ENCODE measurements at places on chromosomes 16 and 17. TPM values are rescaled to one million over a fixed set of nuclear protein-coding genes. Genes with fewer than 3 reads are reported as not detected.

DNA sequence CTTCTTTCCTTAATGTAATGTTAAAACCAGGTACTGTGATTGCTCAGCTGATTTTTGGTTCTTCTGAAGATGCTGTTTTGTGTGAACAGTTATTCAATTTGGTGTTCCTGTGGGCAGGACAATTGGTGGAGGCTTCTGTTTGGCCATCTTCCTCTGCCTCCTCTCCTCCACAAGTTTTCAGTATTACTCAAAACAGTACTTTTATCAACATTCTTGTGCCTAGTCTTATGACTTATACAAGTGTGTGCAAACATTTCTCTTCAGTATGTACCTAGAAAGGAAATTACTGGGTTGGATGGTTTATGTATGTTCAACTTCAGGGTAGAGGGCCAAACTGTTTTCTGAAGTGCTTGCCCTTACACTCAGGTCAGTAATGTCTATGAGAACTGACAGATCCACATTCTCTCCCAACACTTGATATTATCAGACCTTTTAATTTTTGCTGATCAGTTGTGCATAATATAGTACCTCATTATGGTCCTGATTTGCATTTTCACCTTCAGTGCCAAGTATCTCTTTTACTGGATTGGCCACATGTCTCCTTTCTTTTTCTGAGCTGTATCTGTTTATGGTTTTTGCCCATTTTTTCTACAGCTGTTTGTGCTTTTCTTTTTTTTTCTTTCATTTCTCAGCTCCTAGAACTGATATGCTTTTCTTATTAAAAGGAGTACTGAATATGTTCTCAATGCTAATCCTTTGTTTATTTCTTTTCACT, 50.9 kb downstream of the ERCC4 start:
- no peak for DNase-seq

MPV17L gene
- total RNA-seq, result 63.8 TPM

TMIGD1 gene
- total RNA-seq, result not detected

CDRT15L2 gene
- total RNA-seq, result not detected

DNA sequence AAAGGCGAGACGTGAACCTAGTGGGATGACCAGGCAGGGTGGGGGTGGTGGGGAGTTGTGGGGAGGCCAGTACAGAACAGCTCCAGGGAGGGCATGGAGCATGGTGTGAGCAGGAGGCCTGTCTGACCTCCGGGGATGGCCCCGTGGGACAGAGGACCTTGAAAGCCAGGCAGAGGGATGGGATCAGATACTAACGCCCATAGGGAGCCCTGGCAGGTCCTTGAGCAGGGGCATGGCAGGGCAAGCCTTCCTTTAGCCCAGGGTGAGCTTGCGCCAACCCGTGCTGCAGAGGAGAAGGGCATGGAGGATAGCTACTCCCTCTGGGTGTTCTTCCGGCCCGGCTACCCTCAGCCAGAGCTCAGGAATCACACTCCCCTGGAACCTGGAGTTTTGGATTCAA, 35.3 kb downstream of the TMEM235 start:
- DNase-seq, result no peak

RNF135 gene
- total RNA-seq, result not detected

DNA sequence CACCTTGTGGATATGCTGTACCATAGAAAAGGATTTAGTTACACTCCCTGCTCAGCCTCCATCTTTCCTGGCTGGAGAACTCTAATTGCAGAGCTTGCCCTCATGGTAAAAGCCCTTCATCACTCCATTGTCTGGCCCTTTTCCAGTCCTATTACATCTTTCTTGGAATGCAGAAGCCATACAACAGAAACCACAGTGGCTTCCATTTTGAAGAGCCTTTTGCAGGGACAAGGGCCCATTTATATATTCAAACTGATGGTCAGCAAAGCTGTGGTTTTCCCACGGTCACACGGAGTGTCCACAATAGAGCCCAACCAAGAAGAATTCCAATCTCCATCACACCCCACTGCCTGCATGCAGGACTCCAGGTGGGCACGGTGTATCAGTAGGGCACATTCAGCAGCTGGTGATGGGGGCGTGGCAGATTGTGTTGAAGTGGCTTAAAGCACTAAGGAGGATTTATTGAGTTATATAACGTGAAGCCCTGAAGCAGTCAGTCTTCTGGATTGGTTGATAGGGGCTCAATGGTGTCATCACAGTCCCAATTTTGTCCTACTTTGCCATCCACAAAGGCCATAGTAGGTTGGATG, 20.3 kb downstream of the COPRS start:
- DNase-seq, result no peak

TEDC2 gene
- total RNA-seq, result 24.4 TPM

GRCh38 chr16:88194397-88195268, 188.1 kb upstream of the ZNF469 start:
- peak; percentile 19 for DNase-seq

PABPN1L gene
- not detected for total RNA-seq

SPNS2 gene
- not detected for total RNA-seq

PRSS33 gene
- not detected for total RNA-seq

DNA sequence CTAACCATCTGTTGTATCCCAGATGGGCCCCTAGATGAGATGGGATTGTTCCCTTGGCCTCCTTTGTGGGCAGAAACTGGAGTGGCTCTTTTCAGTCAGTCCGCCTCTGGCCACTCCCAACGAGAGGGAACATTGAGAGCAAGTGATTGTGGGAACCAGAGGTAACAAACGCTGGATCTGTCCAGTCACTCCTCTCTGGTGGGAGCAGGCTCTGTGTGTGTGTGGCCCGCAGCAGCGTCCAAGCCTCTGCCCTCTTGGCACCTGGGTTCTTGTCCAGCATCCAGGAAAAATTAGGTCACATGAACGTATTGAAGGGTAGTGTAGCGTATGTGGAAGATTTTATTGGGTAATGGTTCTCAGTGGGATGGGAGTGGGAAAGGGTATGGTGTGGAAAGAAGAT, 101.9 kb upstream of the COX10 start:
- DNase-seq, result no peak

DNA sequence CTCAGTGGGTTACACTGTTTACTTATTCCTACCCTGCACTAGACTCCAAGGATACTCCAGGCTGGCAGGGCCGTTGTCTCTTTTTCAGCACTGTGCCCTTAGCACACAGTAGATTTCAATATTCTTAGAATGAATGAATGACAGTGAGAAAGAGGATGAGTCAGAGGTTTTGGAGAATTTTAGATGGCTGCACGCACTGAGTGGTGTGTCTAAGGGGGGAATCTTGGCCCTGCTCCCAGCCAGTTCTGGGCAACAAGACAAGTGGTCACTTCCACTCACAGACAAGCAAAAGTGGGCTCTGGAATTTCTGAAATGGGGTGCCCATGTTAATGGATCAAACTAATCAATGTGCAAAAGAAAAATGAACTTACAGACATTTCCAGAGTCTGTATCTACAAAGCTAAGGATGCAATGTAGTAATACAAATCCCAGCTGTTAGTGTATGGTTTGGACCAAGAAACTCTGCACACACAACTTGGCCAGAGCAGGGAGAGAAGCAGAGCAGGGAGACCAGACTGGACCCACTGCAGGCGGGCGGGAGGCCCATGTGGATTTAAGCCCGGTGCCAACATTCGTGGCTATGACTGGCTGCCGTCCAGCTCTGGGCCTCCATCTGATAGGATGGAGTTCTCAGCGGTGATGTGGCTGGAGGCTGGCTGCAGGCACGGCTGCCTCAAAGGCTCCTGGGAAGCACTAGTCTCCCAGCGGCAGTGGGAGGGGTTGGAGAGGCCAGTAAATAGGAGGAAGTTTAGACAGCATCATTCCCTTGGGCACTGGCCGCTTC, 95.6 kb upstream of the CDYL2 start:
- DNase-seq, result peak; percentile 52

GRCh38 chr16:77723108-77723514, 797 bp downstream of the NUDT7 start:
- no peak for DNase-seq

KRTAP4-9 gene
- not detected for total RNA-seq

SAT2 gene
- 83.1 TPM for total RNA-seq

MEIOB gene
- not detected for total RNA-seq

DNA sequence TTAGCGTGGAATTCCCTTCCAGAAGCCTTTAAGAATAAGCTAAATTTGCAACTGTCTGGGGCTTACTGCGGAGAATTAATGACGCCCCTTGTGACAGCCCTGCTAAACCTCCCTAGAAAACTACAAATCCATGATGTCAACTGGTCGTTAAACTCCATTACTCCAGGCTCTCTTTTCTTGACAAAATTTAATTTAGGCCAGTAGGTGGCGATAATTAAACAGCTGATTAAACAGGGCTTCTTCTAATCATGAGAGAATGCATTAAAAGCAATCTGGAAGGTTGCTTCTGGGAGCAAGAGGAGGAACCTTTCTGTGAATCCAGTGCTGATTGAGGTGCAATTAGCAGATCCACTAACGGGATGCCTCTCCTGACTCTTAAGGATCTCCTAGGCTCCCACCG, 8.1 kb upstream of the NLRP1 start:
- peak; percentile 33 for DNase-seq

ESRP2 gene
- 21.1 TPM for total RNA-seq

DNA sequence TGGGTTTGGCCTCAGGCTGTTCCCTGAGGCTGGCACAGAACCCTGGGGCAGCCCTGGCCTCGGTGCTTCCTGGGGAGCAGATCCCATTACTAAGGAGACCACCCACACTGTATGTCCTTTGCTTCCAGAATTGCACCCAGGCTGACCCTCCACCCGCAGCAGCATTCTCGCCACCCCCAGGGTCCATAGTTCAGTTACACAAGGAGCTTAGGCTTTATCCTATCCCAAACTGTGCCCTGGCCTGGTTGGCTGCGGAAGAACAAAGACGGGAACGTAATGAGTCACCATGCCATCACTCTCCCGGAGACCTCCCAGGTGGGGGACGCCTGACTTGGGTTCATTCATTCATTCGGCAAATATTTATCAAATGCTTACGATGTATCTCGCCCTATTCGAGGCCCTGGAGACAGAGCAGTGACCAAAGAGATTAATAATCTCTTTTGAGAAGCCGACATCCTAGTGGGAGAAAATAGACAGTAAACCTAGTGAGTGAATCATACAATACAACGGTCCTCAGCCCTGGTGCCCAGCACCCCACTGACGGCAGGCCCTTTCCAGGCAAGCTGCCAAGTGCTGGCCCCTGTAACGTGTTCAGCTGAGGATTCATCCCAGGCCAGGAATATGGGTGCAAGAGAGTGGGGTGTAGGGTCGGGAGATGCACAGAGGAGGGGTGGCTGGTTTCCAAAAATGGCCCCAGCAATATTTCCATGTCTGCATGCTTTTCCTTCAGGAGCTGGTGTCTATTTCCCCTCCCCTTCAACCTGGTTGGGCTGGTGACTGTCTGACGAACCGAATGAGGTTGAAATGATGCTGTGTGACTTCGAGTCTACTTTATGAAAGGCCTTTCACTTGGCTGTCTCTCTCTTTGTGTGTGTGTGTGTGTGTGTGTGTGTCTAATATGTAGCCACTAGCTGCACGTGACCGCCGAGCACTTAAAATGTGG, 134.2 kb downstream of the MGAT5B start:
- peak; percentile 100 for DNase-seq

Data from HepG2 (cell line).